ENCODE measurements at places on chromosomes 2 and 18.
A peak's percentile ranks its signal among the peaks of the same experiment; 100 is the strongest.

DNA sequence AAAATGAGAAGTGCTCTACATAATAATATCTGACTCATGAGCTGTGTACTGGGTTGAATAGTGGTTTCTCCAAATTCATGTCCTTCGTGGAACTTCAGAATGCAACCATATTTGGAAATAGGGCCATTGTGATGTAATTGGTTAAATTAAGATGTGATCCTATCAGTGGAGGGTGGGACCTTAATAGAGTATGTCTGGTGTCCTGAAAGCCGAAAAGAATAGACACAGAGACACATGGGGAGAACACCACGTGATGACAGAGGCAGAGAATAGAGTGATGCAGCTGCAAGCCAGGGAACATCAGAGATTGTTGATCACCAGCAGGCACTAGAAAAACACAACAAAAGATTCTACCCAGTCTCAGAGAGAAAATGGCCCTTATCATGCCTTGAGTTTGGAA lies 310.1 kb downstream of the EXOC6B start:
- H3K27ac ChIP-seq = no peak overlapping the region
- H3K36me3 ChIP-seq = peaks cover 1% of the 10 kb centered on the region
- H3K4me3 ChIP-seq = no peak overlapping the region
- no peaks in the 10 kb centered on the region for H3K27me3 ChIP-seq

DNA sequence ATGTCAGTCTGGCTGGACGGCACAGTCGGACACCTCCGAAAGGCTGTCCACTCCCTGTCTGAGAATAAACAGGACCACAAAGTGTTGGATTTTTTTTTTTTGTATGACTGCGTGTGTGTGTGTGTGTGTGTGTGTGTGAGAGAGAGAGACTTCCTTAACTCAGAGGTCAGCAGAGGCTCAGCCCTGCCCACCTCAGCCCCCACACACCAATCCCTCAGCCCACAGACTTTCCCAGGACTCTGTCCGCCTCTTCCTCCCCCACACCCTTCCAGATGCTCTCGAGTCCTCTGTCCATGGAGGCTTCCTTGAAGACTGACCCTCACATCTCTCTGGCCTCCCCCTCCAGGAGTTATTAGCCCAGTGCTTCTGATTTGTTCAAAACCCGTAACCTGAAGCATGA lies 147.3 kb downstream of the BCL11A start:
- peak overlapping the region; percentile 6 for H3K4me3 ChIP-seq
- no peaks in the 10 kb centered on the region for H3K36me3 ChIP-seq
- no peak overlapping the region for H3K27ac ChIP-seq
- no peak for DNase-seq
- peaks cover 82% of the 10 kb centered on the region for H3K4me1 ChIP-seq

DNA sequence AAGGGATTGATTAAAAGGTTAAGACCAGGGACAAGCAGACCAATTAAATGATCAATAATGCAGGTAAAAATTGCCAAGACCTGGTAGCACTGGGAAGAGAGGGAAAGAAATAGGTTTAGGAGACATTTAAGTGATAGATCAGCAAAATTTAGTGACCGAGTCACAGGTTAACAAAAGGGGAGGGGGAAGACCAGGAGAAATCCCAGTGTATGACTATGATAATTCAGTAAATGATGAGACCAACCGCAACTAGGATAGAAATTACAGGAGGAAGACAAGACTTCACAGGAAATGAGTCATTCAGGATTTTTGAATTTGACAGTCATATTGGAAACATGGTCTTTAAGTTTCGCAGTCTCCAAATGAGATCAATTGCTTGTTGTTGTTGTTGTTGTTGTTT lies 62.9 kb downstream of the COBLL1 start:
- DNase-seq = no peak
- no peak overlapping the region for H3K4me3 ChIP-seq
- no peaks in the 10 kb centered on the region for H3K27me3 ChIP-seq
- peak overlapping the region; percentile 20 for H3K27ac ChIP-seq

DNA sequence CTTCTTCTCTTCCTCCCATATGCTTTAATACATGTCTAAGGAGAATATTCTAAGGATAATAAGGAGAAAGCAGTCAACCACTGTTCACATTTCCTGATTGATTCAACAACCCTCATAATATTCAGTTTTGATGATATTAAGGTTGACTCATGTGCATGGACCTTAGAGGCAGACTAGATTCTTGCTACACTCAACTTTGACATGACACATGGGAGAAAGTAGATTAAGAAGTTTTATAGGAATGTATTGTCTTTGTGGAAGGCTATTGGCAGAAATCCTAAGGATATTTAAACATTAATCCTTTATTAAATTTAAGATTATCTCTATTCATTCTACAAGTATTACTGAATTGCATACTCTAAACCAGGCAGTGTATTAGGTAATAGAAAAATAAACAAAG lies 309.1 kb upstream of the CYRIA start:
- no peak overlapping the region for H3K27ac ChIP-seq
- H3K4me1 ChIP-seq = peaks cover 2% of the 10 kb centered on the region
- no peaks in the 10 kb centered on the region for H3K36me3 ChIP-seq
- H3K4me3 ChIP-seq = no peak overlapping the region
- no peaks in the 10 kb centered on the region for H3K27me3 ChIP-seq

DNA sequence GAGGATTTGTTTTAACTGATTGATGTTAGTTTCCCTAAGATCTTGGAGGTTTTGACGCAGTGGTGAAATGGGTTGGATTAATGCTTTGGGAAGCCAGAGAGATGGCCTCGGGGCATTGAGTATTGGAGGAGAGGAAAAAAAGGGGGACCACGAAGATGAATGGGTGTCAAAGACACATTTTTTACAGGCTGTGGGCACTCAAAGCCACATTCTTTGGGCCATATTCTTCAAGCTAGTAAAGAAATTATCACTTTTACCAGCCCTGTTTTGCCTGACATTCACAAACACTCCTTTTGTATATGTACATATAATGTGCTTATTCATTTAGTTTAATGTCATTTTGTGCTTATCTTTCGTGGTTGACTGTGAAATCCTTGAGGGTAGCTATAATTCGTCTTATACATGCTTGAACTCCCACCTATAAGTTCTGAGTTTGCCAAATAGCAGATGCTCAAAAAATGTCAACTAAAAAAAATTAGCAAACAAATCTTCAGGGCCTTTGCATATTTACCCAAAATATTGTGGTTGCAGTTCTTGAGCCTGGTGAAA lies 146.3 kb downstream of the ARL6IP6 start:
- no peaks in the 10 kb centered on the region for H3K4me1 ChIP-seq
- H3K27ac ChIP-seq = no peak overlapping the region
- DNase-seq = no peak
- H3K36me3 ChIP-seq = no peaks in the 10 kb centered on the region
- no peak overlapping the region for H3K4me3 ChIP-seq
- H3K27me3 ChIP-seq = no peaks in the 10 kb centered on the region

GRCh38 chr2:63735931-63736330 lies 105.8 kb upstream of the UGP2 start:
- no peaks in the 10 kb centered on the region for H3K27me3 ChIP-seq
- H3K4me3 ChIP-seq = no peak overlapping the region
- no peaks in the 10 kb centered on the region for H3K36me3 ChIP-seq
- H3K27ac ChIP-seq = no peak overlapping the region

- H3K27ac ChIP-seq = no peak overlapping the region
- peaks cover 11% of the 10 kb centered on the region for H3K27me3 ChIP-seq
- H3K4me3 ChIP-seq = no peak overlapping the region
- peaks cover 7% of the 10 kb centered on the region for H3K36me3 ChIP-seq
- no peaks in the 10 kb centered on the region for H3K4me1 ChIP-seq
These were observed 160.0 kb upstream of the SPATS2L start for GRCh38 chr2:200146501-200146900.

DNA sequence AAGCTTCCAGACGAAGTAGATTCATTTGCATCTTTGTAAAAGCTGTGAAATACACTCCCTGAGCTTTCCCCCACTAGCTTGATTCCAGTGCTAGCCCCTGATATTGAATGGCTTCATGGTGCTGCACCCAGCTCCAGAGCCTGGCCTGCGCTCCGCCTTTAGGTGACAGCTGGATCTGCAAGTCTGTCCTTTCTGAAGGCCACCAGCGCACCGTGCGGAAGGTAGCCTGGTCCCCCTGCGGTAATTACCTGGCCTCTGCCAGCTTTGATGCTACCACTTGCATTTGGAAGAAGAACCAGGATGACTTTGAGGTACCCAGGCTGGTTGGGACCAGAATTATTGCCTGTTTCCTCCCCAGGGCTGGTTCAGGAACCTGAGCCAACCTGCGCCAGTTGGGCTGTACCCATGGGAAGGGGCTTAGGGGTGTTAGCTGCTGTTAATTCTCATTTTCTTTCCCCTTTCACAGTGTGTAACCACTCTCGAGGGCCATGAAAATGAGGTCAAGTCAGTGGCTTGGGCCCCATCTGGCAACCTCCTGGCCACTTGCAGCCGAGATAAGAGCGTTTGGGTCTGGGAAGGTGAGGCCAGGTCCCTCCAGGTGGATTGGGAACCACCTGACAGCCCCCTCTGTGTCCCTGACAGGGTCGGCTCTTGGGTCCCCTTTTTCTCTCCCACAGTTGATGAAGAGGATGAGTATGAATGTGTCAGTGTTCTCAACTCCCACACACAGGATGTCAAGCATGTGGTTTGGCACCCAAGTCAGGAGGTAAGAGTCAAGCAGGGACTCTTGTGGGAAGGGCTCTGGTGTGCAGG lies 1.3 kb downstream of the CIAO1 start:
- H3K27me3 ChIP-seq = no peaks in the 10 kb centered on the region
- DNase-seq = peak; percentile 17
- H3K4me3 ChIP-seq = peak overlapping the region; percentile 86
- peaks cover 28% of the 10 kb centered on the region for H3K36me3 ChIP-seq
- H3K27ac ChIP-seq = peak overlapping the region; percentile 82

- peak overlapping the region; percentile 14 for H3K27ac ChIP-seq
- H3K4me1 ChIP-seq = peaks cover 17% of the 10 kb centered on the region
- DNase-seq = no peak
These were observed 42.1 kb upstream of the RFX8 start for GRCh38 chr2:101516823-101517690.
